ENCODE measurements at places on chromosomes 2 and 18. TPM values are rescaled to one million over a fixed set of nuclear protein-coding genes. Genes with fewer than 3 reads are reported as not detected.

The CKAP2L gene
- polyA plus RNA-seq, result 16.4 TPM

DNA sequence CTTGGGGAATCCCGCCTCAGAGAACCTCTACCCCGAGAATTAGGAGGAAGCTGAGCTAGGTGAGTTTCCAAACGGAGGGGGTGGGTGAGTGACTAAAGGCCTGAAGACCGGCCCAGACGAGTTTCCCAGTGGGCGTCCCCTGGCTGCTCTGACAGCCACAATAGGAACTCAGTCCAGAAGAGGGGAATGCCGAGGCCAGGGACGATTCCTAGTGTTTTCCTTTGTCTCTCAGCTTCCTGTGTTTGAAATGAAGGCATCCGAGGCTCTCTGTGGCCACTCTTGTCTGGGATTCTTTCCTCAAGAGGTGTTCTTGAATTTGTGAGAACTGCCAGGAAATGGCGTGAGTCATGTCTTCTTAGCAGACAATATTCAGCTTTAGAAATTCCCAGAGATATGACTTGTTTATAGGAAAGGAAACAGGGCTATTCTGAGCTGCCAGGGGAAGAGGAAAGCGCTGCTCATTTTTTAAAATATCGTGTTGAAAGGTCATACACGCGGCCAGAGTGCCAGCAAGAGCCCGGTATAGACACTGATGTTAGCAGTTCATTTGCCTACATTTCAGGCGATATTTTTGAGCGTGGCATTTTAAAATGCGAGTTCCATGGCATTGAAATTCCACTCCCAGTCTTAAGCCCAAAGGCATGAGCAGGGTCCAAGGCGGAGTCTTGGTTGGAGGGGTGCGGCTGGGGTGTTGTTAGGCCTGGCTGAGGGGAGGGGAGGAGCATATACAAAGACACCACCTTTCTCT, 169.1 kb upstream of the KLF7 start:
- no peak for DNase-seq

DNA sequence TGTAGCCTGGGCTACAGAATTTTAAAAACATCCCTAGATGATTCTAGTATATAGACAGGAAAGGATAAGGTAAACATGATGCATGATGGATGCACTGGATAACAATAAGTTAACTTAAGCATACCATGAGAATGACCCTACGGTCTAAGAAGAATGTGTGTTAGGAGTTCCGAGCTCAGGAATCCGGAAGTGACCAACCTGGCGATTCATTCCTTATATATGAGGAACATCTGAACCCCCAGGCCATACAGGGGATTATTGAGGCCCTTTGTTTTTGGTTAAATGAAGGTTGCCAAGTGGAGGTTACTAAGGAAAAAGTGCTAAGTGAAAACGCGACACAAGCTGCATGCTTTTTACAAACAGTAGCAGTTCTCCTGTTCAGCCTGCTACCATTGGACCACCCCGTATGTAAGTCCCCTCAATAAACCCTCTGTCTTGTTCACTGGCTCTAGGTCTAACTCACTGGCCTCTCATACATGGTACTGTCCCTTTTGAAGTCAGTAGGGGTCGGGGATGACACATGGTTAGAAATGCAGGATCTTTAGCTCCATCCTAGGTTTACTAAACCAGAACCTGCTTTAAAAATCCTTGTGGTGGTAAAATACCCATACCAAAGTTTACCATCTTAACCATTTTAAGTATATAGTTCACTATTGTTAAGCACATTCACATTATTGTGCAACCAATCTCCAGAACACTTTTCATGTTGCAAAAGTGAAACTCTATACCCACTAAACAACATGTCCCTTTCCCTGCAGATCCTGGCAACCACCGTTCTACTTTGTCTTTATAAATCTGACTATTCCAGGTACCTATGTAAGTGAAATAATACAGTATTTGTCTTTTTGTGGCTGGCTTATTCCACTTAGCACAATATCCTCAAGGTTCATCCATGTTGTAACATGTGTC, 111.0 kb upstream of the MAP4K3 start:
- no peak for DNase-seq

GRCh38 chr2:96267159-96267971, 1.3 kb downstream of the CIAO1 start:
- DNase-seq, result no peak

The CBLN2 gene
- 9.4 TPM for polyA plus RNA-seq

All from right renal cortex interstitium (tissue), 3 donors.